ENCODE measurements at places on chromosomes 5 and 9.

- no peak for DNase-seq
These were observed 539.9 kb downstream of the DMRTA1 start for GRCh38 chr9:22986556-22986955.

- no peak for DNase-seq
These were observed 25.2 kb downstream of the GALNT10 start for GRCh38 chr5:154215571-154216325.

DNA sequence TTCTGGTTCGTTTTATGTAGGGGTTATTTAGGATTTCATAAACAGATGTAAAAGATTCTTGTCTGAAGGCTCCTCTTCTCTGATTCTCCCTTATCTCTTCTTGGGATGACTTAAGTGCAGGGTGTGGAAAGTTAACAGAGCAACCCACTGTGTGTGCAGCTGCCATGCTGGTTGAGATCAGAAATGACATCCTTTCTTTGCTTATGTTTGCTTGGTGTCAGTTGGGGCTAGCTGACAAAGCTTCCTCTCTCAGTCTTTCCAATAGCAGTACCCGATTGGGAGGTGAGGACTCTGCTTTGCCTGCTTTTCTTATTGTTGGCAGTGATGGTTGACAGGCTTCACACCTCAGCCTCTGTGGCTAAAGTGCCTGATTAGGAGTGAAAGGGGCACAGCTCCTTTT, 26.5 kb downstream of the OGN start:
- DNase-seq: no peak

DNA sequence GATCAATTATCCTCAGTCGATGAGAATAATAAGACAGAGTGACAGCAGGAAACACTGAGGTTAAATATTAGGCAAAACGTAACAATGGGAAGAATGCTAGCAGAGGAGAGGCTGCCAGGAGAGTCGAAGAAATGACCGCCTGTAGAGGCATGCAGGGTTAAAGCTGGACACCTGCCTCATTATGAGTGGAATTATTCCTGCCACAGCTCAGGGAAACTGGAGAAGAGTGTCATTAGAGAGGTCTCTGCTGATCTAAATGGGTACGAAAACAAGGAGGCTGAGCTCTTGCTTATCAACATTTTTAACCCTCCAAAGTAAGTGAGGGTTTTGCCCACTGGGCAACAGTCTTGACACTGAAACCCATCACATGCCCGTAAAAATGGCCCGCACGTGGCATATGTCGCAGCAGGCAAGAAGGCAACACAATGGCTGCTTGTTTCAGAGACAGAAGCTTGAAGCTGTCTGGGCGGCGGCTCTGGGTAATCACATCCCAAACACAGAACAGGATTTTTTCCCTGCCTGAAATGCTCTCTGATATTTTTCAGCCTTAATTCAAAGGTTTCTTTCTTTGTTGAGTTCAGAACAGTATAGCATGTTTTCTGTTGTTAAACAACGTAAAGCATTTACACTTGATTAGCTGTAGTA, 118.7 kb downstream of the MED27 start:
- no peak for DNase-seq

DNA sequence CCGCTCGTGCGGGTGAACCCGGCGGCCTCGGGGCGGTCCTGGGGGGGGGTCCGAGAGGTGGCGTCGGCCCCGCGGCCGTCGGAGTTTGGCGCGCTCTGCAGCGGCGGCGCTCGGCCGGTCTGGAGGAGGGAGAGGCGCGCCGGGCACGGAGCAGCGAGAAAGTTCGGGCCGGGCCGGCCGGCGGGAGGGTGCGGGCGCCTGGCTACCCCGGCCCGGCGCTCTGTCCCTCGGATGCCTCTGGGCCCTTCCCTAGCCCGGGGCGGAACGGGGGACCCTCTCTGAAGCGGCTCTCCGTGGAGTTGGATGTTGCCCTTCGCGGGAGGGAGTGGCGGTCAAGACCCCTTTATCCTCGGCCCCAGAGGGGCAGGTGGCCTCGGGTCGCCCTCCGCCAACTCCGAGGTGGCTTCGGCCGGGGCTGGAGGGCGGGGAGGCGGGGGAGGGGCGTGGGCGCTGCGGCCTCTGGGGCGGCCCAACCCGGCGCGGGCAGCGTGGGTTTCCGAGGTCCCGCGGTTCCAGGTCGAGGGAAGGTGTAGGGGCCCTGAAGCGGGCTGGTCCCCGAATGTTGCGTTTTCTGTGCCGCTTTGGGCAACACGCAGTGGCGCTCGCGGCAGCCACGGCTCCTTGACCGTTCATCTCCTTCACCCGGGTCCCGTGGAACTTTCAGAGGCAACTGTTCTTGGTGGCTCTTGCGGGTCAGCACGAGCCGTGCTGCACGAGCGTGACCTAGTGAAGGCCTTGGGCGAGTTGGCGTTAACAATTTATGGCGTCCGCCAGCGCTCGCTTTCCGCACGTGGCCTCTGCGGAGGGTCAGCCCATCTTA, 290.5 kb downstream of the DOCK8 start:
- no peak for DNase-seq

GRCh38 chr9:131216806-131217205, 59.5 kb downstream of the FAM78A start:
- no peak for DNase-seq

DNA sequence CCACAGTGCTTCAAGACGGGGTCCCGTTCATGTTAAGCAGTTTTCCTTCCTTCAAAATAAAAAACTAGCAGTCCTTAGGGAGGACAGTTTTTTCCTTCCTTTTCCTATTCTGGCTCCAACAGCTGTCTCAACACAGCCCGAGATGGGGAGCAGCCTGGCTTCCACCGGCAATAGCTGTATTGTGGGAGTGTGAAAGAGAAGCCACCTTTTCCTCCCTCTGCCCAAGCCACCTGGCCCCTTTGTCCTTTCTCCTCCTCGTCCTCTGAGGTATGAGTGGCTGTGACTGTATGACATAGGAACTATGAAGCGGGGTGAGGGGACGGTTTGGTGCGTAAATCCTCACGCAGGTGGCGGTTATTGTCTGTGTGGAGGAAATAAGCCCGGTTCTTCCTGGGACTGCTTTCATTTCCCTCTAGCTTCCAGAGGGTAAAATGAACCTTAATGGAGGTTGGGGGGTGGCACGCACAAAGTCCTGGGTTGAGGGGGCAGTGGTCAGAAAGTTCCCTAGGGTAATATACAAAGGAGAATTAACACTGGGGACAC, 292.0 kb upstream of the DMRT1 start:
- DNase-seq: no peak
